ENCODE measurements at places on chromosomes 1 and 21.

- no peaks in the 10 kb centered on the region for H3K27me3 ChIP-seq
- DNase-seq = peak; percentile 92
- peaks cover 73% of the 10 kb centered on the region for H3K4me1 ChIP-seq
- peak overlapping the region; percentile 82 for H3K4me3 ChIP-seq
- H3K36me3 ChIP-seq = peaks cover 18% of the 10 kb centered on the region
Observed at GRCh38 chr1:207825719-207826556, 74.1 kb downstream of the CD46 start.

DNA sequence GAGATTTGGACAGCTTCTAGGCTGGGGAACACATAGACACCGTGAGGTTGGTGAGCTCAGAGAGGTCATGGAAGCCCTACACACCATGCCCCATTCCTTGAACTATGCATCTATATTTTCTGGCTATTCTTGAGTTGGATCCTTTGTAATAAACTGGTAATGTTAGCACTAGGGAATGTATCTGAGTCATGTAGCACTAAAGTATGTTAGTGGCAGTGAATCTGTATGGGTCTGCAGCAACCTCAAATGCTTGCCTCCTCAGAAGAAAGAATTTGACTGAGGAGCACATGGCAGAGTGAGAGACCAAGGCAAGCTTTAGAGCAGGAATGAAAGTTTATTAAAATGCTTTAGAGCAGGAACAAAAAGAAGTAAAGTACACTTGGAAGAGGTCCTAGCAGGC, 43.7 kb upstream of the LRRC7 start:
- H3K4me3 ChIP-seq = no peak overlapping the region
- no peaks in the 10 kb centered on the region for H3K4me1 ChIP-seq
- no peaks in the 10 kb centered on the region for H3K36me3 ChIP-seq
- no peak overlapping the region for H3K27ac ChIP-seq
- H3K27me3 ChIP-seq = no peaks in the 10 kb centered on the region

- no peak overlapping the region for H3K4me3 ChIP-seq
- no peak overlapping the region for H3K27ac ChIP-seq
- DNase-seq = no peak
- no peaks in the 10 kb centered on the region for H3K27me3 ChIP-seq
- no peaks in the 10 kb centered on the region for H3K36me3 ChIP-seq
- no peaks in the 10 kb centered on the region for H3K4me1 ChIP-seq
Observed at GRCh38 chr1:102834688-102835320, 273.5 kb downstream of the COL11A1 start.

DNA sequence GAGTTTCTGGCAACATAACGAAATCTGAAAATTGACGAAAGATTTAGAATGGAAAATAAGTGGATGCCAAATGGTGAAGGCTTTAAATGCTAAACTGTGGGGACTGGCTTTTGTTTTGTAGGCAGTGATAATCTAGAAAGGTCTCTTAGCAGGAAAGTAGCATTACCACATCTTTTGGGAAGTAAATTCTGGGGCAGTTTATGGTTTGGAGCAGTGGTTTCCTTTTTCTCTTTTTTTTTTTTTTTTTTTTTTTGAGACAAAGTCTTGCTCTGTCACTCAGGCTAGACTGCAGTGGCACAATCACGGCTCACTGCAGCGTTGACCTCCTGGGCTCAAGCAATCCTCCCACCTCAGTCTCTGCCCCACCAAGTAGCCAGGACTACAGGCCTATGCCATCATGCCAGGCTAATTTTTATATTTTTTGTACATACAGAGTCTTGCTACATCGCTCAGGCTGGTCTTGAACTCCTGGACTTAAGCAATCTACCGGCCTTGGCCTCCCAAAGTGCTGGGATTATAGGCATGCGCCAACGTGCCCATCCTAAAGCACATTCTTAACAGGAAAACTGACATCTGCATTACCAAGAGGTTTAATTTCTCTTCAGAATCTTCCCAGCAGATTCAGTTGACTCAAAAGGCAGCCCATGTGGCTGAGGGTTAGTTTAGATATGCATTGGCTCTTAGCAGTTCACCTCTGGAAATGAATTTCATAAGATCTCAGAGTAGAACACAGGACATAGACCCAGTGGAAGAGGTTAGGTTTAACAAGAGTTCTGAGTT, 32.9 kb downstream of the C21orf91 start:
- no peak for DNase-seq
- H3K4me1 ChIP-seq = peaks cover 96% of the 10 kb centered on the region
- H3K36me3 ChIP-seq = peaks cover 73% of the 10 kb centered on the region
- no peaks in the 10 kb centered on the region for H3K27me3 ChIP-seq
- H3K4me3 ChIP-seq = peak overlapping the region; percentile 51

- H3K4me3 ChIP-seq = no peak overlapping the region
- peaks cover 1% of the 10 kb centered on the region for H3K27me3 ChIP-seq
- no peaks in the 10 kb centered on the region for H3K4me1 ChIP-seq
- no peak overlapping the region for H3K27ac ChIP-seq
- no peak for DNase-seq
Observed at GRCh38 chr1:232484856-232485255, 145.1 kb downstream of the SIPA1L2 start.

- no peak for DNase-seq
Observed at GRCh38 chr1:184860535-184860934, 105.9 kb upstream of the EDEM3 start.

GRCh38 chr1:160362168-160362957, 4.5 kb upstream of the NHLH1 start:
- no peak overlapping the region for H3K27ac ChIP-seq
- H3K36me3 ChIP-seq = peaks cover 18% of the 10 kb centered on the region
- no peaks in the 10 kb centered on the region for H3K4me1 ChIP-seq

DNA sequence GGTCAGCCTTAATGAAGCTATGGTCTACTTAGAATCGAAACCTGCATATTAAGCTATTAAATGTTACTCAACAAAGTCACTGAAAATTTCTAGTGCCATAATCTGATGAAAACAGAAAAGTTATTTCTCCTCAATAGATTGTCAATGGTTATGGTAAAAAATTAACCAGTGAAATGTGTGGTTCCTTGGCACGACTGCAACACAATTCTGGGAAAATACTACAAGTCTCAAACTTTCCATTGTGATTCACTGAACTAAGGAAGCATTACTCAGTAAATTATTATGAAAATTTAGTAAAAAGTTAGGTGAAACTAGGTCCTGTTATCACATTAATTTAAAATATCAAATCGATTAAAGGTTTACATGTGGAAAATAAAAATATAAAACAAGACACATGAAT, 12.8 kb upstream of the OR2T10 start:
- H3K36me3 ChIP-seq = no peaks in the 10 kb centered on the region
- H3K27me3 ChIP-seq = no peaks in the 10 kb centered on the region
- DNase-seq = no peak
- H3K27ac ChIP-seq = no peak overlapping the region
- H3K4me3 ChIP-seq = no peak overlapping the region
- peaks cover 8% of the 10 kb centered on the region for H3K4me1 ChIP-seq

DNA sequence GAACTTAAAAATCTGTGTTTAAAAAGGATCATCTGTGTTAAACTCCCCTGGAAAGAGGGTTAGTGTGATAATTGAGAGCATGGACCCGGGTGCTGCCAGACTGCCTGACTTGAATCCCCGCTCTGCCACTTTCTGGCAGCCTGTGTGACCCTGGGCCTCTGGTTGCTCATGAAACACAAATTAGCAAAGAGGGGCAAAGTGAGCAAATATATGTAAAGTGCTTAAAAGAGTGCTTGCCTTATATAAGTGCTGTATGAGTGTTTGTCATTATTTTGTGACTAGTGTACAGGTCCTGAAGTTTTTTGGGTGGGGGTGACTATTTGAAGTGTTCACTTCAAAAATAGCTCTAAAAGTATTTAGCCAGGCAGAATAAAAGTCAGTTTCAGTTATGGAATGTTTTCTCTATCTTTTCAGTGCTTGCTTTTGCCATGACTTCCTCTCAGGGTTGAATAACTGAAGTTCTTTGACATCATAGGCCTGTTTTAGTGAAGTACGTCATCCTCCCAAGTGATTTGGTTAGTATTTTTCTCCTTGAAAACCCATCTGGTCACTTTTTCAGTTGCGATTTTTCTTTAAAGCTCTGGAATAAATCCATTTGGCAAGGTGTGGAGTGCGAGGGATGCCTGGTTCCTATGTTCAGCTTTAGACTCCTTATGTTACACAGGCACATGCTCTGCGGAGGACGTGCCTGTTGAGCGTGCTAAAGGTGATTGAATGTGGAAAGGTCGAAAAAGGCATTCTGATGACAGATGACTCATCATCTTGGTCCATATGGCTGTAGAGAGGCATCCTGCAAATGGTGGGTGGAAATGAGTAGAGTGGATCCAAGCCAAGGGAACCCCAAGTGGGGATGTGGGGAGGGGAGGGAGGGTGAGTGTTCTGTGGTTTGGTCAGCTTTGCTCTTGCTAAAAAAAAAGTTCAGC, 47.8 kb downstream of the AK4 start:
- peaks cover 54% of the 10 kb centered on the region for H3K36me3 ChIP-seq
- peaks cover 13% of the 10 kb centered on the region for H3K4me1 ChIP-seq
- H3K27me3 ChIP-seq = no peaks in the 10 kb centered on the region
- no peak for DNase-seq
